ENCODE measurements at places on chromosomes 11 and 22. TPM values are rescaled to one million over a fixed set of nuclear protein-coding genes. Genes with fewer than 3 reads are reported as not detected.

GRCh38 chr11:126824035-126824607 lies 176.4 kb downstream of the KIRREL3 start:
- no peaks in the 10 kb centered on the region for H3K4me1 ChIP-seq
- H3K27ac ChIP-seq = no peak overlapping the region
- H3K36me3 ChIP-seq = no peaks in the 10 kb centered on the region
- no peak for DNase-seq
- no peaks in the 10 kb centered on the region for H3K27me3 ChIP-seq

GRCh38 chr11:114060392-114061047 lies 1.0 kb downstream of the ZBTB16 start:
- peaks cover 15% of the 10 kb centered on the region for H3K27me3 ChIP-seq
- no peaks in the 10 kb centered on the region for H3K36me3 ChIP-seq
- peaks cover 8% of the 10 kb centered on the region for H3K4me1 ChIP-seq
- DNase-seq = peak; percentile 38

GRCh38 chr22:37764622-37765021 lies 43.1 kb upstream of the GCAT start:
- H3K4me1 ChIP-seq = no peaks in the 10 kb centered on the region
- H3K36me3 ChIP-seq = peaks cover 6% of the 10 kb centered on the region

DNA sequence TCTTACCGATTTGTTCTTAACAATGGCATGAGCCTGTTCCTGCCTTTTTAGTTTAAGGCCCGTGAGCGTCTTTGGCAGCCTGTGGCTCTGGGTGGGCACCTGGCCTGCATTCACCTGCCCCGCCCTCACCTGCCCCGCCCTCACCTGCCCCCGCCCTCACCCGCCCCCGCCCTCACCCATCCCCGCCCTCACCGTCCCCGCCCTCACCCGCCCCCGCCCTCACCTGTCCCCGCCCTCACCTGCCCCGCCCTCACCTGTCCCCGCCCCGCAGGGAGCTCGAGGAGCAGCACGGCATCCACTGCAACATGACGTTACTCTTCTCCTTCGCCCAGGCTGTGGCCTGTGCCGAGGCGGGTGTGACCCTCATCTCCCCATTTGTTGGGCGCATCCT lies 14.2 kb downstream of the GATD1 start:
- no peaks in the 10 kb centered on the region for H3K4me1 ChIP-seq
- peaks cover 33% of the 10 kb centered on the region for H3K36me3 ChIP-seq
- H3K27me3 ChIP-seq = no peaks in the 10 kb centered on the region
- no peak overlapping the region for H3K27ac ChIP-seq

PKNOX2 gene
- not detected for total RNA-seq

DNA sequence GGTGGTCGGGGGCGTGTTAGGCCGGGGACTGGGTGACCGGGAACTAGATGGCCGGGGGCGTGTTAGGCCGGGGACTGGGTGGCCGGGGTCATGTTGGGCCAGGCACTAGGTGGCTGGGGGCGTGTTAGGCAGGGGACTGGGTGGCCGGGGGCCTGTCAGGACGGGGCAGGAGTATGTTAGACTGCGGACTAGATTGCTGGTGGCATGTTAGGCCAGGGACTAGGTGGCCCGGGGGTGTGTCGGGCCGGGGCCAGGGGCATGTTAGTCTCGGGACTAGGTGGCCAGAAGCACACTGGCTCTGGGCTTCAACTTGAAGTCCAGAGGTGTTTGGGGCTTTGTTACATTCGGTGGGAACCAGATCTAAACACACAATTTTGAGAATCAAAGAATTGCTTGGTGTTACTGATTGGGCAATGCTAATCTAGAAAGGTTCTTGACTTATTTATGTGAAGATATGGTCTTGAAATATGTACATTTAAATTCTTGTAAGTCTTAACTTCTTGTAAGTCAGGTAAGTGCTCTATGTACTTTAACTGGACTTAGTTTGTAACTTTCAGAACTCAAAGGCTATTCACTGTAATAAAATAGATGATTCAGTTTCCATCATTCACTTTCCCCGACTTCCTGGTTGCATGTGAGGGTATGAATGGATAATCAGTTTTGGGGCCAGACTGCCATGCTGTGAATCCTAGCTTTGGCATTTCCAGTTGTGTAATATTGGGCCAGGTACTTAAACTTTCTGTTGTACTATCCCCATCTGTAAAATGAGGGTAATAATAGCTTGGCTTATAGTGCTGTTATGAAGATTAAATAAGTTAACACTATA lies 1.1 kb downstream of the EXT2 start:
- peak overlapping the region; percentile 64 for H3K27ac ChIP-seq
- no peak for DNase-seq

KLHL35 gene
- total RNA-seq = 0.44 TPM

DNA sequence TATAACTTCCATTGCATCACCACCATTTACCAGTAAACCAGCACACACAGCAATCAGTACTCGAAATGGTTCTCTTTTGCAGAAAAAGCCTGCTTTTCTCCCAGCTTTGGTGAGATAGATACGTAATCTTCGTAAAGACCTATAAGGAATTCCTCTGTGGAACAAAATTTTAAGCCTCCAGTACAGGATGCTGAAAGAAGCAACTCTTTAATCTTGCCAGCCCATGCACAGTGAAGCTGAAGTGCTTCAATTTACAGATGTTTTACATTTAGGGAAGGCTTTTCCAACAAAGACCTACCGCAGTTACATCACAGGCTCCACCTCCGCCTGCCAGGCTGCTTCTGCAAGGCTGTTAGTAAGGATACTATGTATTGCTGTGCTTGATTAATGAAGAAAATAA lies 1.9 kb downstream of the ELMOD1 start:
- no peak overlapping the region for H3K27ac ChIP-seq
- DNase-seq = no peak
- peaks cover 25% of the 10 kb centered on the region for H3K27me3 ChIP-seq
- no peaks in the 10 kb centered on the region for H3K36me3 ChIP-seq
- peaks cover 9% of the 10 kb centered on the region for H3K4me1 ChIP-seq

PNPLA5 gene
- not detected for total RNA-seq

DNA sequence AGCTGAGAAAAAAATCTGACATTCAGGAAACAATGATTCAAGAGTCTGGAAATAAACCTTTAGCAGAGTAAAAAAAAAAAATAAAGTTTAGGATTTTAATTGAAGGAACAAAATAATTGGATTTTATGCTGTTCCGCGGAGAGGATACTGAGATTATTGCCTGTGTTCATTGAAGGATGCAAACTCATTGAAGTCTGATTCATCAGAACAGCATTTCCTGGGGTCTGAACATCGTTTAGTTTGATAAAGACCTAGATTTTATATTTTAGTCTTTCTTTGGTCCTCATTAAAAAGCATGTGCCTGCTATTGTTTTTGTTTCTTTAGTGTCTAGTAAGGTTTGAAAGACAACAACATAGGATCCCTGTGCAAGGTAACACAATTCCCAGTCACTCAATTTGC lies 4.5 kb downstream of the TLCD5 start:
- DNase-seq = no peak
- H3K4me3 ChIP-seq = no peak overlapping the region
- no peak overlapping the region for H3K27ac ChIP-seq
- no peaks in the 10 kb centered on the region for H3K36me3 ChIP-seq

YAP1 gene
- total RNA-seq = 0.42 TPM

DNA sequence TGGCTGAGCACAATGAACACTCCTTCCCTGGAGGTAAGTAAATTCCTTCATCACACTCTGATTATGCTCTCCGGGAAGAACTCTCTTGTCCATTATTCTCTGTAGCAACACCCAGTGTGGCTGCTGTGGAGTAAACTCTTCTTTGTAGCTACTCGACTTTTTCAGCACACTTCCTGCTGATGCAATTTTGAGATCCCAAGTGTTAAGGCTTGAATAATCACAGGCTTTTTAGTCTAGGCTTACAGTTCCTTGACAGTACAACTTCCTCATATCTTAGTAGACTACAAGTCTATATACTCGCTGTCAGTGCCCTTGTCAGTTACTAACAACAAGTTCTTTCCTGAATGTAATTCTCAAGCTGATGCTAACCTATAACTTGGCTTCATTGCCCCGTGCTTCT lies 301.8 kb upstream of the API5 start:
- H3K27me3 ChIP-seq = no peaks in the 10 kb centered on the region
- H3K36me3 ChIP-seq = no peaks in the 10 kb centered on the region
- no peak for DNase-seq
- no peak overlapping the region for H3K4me3 ChIP-seq
- H3K27ac ChIP-seq = no peak overlapping the region

C11orf42 gene
- total RNA-seq = not detected

TESMIN gene
- 1.3 TPM for total RNA-seq

GRCh38 chr11:76918941-76919386 lies 58.2 kb downstream of the ACER3 start:
- H3K36me3 ChIP-seq = no peaks in the 10 kb centered on the region
- DNase-seq = peak; percentile 11
- no peak overlapping the region for H3K4me3 ChIP-seq
- H3K27me3 ChIP-seq = no peaks in the 10 kb centered on the region
- peaks cover 5% of the 10 kb centered on the region for H3K4me1 ChIP-seq

DNA sequence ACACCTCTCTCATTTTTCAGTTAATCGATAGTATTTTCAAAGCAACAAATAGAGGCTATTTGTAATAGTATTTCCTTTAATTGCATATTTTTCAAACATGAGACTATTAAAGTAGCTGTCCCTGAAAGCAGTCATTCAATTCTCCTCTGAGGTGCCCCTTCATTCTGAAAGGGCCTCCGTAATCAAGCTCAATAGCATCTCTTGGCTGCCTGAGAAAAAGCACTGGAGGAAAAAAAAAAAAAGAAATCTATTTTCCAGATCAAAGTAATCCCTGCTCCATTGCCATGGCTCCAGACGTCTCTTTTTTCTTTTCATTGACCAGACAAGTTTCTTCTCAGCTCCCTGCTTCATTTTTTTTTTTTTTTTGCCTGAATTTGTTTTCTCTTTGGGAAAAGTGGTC lies 154.5 kb upstream of the BLID start:
- no peaks in the 10 kb centered on the region for H3K36me3 ChIP-seq
- H3K4me1 ChIP-seq = no peaks in the 10 kb centered on the region
- H3K27me3 ChIP-seq = no peaks in the 10 kb centered on the region
- H3K4me3 ChIP-seq = no peak overlapping the region
- no peak overlapping the region for H3K27ac ChIP-seq

IFITM1 gene
- total RNA-seq = 75.9 TPM

DNA sequence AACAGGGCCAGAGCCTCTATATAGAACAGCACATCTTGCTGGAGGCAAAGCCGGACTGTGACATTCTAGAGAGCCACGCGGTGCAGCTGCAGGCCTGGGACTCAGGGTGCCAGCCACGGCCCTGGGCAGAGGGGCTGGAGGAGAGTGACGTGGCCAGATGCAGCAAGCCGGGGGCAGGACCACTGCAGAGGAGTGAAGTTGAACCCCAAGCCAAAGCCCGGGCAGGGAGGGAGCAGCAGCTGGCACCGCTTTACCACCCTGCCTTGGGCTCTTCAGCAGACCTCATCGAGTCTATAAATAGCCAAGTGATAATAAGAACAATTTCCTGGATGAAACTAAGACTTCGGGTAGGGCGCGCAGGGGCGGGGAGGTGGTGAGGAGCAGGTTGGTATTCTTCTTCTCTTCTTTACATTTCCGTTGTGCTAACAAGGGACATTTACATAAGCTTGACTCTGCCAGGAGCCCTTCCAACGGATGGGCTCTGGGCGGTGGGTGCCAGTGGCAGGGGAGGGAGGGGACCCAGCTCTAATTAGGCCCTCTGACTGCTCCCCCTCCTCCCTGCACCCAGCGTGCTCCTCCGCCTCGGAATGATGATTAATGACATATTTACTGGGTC lies 110.2 kb downstream of the ST3GAL4 start:
- no peaks in the 10 kb centered on the region for H3K27me3 ChIP-seq
- H3K4me3 ChIP-seq = no peak overlapping the region
- no peaks in the 10 kb centered on the region for H3K36me3 ChIP-seq
- peaks cover 14% of the 10 kb centered on the region for H3K4me1 ChIP-seq

DERL3 gene
- 5.4 TPM for total RNA-seq

C11orf86 gene
- not detected for total RNA-seq

DNA sequence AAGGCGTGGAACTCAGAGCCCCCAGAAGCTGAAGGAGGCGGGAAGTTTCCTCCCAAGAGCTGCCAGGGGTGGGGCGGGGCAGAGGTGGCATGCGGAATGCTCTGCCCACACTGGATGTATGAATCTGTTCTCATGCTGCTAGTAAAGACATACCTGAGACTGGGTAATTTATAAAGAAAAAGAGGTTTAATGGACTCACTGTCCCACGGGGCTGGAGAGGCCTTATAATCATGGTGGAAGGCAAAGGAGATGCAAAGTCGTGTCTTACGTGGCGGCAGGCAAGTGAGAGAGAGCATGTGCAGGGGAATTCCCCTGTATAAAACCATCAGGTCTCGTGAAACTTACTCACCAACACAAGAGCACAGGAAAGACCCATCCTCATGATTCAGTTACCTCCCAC lies 57.6 kb downstream of the SMIM38 start:
- no peak for DNase-seq
- H3K27ac ChIP-seq = no peak overlapping the region
- H3K4me1 ChIP-seq = no peaks in the 10 kb centered on the region
- H3K27me3 ChIP-seq = no peaks in the 10 kb centered on the region

- H3K27ac ChIP-seq = peak overlapping the region; percentile 14
- peak overlapping the region; percentile 97 for H3K4me3 ChIP-seq
- peaks cover 32% of the 10 kb centered on the region for H3K4me1 ChIP-seq
- H3K36me3 ChIP-seq = peaks cover 10% of the 10 kb centered on the region
- H3K27me3 ChIP-seq = no peaks in the 10 kb centered on the region
Observed at GRCh38 chr11:119100246-119100970, 1.2 kb downstream of the DPAGT1 start.

DNA sequence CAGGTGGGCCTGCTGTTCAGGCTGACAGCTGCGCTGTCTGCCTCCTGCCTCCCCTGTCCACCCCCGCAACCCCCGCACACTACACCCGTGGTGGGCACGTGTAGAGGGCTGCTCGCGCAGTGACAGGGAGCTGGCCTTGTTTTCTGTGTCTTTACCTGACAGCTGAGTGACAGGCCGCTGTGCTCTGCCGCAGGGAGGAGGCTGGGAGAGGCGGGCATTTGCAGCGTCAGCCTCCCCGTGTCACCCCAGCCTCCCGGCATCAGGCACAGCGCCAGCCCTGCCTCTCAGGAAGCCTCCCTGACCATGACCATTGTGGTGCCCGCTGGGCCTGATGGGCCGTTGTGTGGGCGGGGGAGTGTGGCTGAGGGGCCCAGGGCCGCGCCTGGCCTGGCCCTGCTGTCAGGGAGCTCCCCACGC lies 32.0 kb upstream of the RELT start:
- no peaks in the 10 kb centered on the region for H3K4me1 ChIP-seq
- H3K36me3 ChIP-seq = no peaks in the 10 kb centered on the region
- no peak overlapping the region for H3K27ac ChIP-seq
- no peak for DNase-seq

- H3K36me3 ChIP-seq = no peaks in the 10 kb centered on the region
- H3K4me1 ChIP-seq = no peaks in the 10 kb centered on the region
- no peak for DNase-seq
- H3K4me3 ChIP-seq = no peak overlapping the region
- H3K27me3 ChIP-seq = no peaks in the 10 kb centered on the region
Observed at GRCh38 chr22:47757741-47758140, 995.3 kb downstream of the TBC1D22A start.

GRCh38 chr11:14499560-14500180 lies at the start of gene COPB1:
Gene COPB1 (minus strand): TSS chr11:14499811. CDS start chr11:14498928, 883 bp downstream.
- DNase-seq = peak; percentile 94
- peak within 1 kb of the TSS; percentile 81 for H3K27ac ChIP-seq
- H3K27me3 ChIP-seq = no peaks in the 10 kb centered on the region
- peaks cover 13% of the 10 kb centered on the region for H3K36me3 ChIP-seq
- peaks cover 21% of the 10 kb centered on the region for H3K4me1 ChIP-seq

MLC1 gene
- total RNA-seq = 0.47 TPM

Data from CD8-positive, alpha-beta memory T cell (primary cell).